ENCODE measurements at places on chromosomes 2 and 18. TPM values are rescaled to one million over a fixed set of nuclear protein-coding genes. Genes with fewer than 3 reads are reported as not detected.

DNA sequence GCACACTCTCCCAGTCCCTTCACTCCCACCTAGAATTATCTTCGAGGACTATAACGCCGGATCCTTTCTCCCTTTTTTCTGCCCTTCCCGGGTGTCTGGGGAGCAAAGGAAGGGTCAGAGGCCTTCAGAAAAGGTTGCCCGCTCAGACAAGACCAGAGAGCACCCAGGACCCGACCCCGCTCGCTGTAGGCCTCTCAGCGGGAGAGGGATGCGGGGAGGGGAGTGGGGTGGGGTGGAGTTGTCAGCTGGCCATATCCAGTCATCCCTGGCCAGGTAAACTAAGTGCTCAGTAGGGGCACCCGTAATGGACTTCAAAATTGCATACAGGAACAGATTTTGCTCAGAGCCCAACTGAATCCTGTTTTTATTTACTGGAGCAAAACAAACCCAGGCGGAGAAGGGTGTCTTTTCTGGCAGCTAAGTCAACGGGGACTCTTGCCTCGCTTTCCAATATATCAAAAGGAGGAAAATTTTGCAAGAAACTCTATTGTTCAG, 65.0 kb downstream of the NOL4 start:
- H3K4me3 ChIP-seq, result no peak overlapping the region
- H3K27ac ChIP-seq, result no peak overlapping the region
- no peak for DNase-seq
- H3K36me3 ChIP-seq, result no peaks in the 10 kb centered on the region
- peaks cover 45% of the 10 kb centered on the region for H3K27me3 ChIP-seq

DNA sequence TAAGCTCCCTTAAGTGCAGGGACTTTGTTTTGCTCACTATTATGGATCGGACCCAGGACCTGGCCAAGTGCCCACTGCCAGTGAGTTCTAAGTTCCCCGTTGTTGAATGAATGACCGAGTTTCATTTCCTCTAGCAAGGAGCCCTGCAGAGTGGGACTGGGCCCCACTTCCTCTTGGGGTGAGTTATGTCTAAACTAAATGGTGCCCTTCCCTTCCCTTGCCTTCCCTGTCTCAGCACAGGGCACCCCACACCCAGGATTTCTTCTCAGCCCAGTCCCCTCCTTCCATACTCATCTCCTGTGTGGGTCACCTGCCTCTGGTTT, 195.3 kb upstream of the HS6ST1 start:
- no peak overlapping the region for H3K27ac ChIP-seq
- no peaks in the 10 kb centered on the region for H3K4me1 ChIP-seq
- H3K4me3 ChIP-seq, result no peak overlapping the region
- no peaks in the 10 kb centered on the region for H3K36me3 ChIP-seq
- H3K27me3 ChIP-seq, result no peaks in the 10 kb centered on the region

The ICOS gene
- total RNA-seq, result 0.10 TPM

DNA sequence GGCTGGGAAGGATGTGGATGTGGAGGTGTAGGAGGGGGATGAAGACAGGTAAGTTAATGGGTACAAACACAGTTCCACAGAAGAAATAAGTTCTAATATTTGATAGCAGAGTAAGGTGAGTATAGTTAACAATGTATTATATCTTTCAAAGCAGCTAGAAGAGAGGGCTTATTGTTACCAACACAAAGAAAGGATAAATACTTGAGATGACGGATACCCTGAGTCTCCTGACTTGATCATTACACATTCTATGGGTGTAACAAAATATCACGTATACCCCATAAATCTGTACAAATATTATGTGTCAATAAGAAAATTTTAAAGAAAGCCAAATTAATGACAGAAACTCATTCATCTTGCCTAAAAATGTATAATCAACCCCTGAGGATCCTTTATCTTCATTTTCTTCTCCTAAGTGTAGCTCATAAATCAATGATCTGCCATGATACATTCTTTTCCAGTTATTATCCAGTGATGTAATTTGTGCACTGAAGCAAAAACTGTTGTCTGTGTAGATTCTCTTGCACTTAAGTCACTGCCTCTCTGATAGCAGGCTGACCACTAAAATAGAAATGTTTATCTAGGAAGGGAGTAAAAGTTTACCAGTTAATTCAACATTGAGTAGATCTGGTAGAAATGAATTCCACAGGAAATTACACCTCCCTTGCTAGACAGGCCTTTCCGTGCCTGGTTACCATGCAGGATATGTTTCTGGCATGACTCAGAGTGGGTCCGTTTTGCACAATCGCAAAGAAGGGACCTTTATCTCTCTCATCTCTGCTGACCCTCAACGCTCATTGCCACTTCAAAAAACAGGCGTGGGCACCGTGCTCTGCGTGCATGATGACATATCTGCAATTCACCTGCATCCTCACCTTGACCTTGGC, 249.7 kb upstream of the NCKAP5 start:
- H3K27ac ChIP-seq, result peak overlapping the region; percentile 39
- no peaks in the 10 kb centered on the region for H3K27me3 ChIP-seq
- no peak overlapping the region for H3K4me3 ChIP-seq
- peak; percentile 70 for DNase-seq
- H3K36me3 ChIP-seq, result no peaks in the 10 kb centered on the region
- no peaks in the 10 kb centered on the region for H3K4me1 ChIP-seq

- H3K36me3 ChIP-seq, result no peaks in the 10 kb centered on the region
- DNase-seq, result peak; percentile 37
Observed at GRCh38 chr2:231069379-231070054, 12.8 kb downstream of the PSMD1 start.

DNA sequence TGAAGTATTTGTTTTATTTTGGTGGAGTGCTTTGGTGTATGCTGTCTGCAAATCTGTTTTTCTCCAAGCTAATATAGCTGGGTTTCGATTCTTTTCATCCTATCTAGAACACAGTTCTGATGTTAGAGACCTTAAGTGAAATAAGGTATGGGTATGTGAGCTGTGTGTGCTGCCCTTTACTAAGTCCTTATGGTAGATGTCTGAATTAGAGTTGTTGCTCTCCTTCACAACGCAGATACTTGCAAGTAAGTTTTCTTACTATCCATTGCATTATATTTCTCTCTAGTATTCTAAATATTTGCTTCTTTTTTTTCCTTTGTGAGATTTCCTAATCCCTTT, 38.6 kb downstream of the AGFG1 start:
- DNase-seq, result no peak
- peaks cover 40% of the 10 kb centered on the region for H3K4me1 ChIP-seq
- no peak overlapping the region for H3K4me3 ChIP-seq
- peak overlapping the region; percentile 15 for H3K27ac ChIP-seq
